ENCODE measurements at places on chromosomes 5 and 9.

DNA sequence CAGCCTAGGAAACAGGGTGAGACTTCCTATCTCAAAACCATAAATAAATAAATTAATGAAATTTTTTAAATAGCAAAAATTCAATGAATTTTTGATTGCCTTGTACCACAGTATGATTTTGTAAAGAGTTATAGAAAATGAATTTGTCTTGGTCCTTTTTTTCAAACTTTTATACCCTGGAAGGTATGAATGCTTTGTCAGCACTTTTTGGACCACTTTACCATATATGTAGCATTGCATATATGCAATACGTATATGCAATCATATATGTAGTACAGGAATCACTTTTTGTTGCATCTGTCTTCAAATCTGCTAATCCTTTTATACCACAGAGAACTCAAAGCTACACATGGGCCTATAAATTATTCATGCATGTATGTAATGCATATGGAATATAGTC is 9.2 kb upstream of the SMIM15 start:
- DNase-seq: no peak

DNA sequence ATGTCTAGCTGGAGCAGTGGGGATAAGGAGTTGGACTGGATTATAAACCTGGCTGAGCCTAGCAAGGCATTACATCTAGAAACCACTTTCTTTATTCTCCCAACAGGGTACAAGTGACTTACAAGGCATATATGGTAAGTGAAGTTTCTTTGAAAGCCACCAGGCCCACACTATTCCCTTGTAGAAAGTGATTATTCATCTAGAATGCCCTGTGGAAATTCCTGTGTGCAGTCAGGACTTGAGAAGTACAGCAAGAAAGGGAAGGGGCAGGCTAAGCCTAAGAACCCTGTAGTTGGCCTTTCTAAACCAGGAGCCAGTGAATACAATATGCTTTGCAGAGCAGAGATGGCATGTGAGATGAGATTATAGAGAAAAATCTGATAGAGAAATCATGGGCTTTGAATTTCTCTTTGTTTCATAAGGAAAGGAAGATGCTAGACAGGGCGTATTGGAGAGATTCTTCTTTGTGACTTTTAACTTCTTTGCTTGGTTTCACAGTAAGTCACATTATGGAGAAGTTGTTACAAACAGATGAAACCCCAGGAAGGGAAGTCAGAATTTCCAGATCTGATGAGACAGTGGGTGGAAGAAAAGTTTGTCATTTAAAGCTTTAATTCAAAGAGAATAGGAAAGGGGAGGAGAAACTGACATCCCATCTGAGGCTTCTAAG is 321.7 kb downstream of the NDUFS4 start:
- DNase-seq: no peak

- DNase-seq: no peak
These were observed 3.0 kb downstream of the CLPTM1L start for GRCh38 chr5:1341863-1342262.

DNA sequence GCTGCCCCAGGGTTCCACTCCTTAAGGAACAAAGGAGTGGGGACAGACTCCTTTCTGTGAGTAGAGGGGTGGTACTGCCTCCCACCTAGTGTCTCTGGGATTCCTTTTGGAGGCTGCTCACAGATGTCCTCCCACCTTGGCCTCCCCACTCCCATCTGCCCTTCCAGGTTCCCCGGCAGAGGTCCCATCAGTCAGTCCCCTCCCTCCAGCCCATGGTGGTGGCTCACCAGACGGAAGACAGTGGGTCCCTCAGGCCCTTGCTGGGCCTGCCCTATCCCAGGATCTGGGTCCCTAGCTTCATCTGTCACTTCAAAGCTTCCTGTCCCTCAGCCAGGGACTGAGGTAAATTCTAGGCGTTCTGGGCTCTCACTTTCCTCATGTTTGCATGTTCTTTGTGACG is 35.6 kb upstream of the NEK6 start:
- DNase-seq: no peak

DNA sequence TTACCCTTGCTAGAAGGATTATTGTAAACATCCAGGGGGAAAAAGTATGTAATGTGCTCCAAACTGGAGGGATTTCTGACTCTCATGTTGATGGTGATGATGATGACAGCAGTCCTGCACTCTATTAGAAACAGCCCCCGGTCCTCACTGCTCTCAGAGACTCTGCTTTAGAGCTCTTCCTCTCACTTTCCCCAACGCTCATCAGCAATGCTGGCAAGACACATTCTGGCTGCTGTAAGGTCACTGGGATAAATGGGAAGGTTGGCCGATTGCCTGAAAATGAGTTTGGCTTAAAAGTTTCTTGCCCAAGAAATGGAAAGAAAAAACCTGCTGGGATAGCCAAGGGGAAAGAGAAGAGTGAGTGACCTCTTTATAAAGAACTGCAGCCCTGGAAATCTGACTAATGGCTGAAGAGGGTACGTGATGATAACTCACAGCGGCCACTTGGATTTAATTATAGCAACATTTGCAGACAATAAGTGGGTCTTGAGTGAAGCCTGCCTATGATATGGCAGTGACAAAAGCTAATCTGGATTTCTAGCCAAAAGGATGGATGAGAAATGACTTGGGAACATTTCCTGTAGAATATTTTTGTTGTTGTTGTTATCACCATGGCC is 235.8 kb downstream of the TMEM38B start:
- DNase-seq: no peak

- DNase-seq: no peak
These were observed 59.4 kb downstream of the ALDH1A1 start for GRCh38 chr9:72893437-72893836.

- no peak for DNase-seq
These were observed 18.2 kb upstream of the WDR38 start for GRCh38 chr9:124835026-124835557.

GRCh38 chr5:94705427-94705826 is 87.0 kb downstream of the SLF1 start:
- no peak for DNase-seq

GRCh38 chr5:119897537-119898370 is 268.4 kb downstream of the FAM170A start:
- no peak for DNase-seq

DNA sequence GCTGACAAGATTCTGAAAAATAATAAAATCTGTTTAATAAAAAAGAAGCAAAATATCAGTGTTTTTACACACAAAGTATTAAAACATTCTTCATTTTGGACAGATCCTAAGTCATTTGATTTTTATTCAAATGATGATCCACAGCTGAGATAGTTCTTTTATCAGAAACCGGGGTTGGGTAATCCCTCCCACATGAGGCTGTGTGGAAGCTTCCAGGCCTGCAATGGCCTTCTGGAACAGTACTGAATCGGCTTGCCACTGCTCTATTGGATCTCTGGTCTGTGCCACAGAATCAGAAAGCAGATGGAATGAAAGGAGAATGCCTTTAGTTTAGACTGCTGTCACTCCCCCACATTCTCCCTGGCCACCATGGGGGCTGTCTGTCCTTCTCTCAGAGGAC is 6.1 kb upstream of the C5orf58 start:
- DNase-seq: no peak

DNA sequence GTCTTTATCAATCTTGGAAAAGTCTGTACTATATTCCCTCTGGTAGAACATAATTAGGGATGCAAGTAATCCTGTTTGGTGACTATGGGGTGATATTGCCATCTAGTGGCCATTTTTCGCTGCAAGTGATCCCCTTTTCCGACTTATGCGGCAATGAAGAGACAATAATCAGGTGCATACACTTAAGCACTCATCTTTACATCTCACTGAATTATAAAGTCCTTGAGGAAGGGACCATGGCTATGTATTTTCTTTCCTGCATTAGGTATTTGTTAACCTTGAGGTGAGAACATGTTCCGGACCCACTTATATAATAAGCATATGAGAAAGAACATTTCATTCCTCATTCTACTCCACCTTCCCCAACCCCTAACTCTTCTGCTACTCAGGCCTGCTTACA is 19.6 kb upstream of the LIX1 start:
- DNase-seq: no peak

DNA sequence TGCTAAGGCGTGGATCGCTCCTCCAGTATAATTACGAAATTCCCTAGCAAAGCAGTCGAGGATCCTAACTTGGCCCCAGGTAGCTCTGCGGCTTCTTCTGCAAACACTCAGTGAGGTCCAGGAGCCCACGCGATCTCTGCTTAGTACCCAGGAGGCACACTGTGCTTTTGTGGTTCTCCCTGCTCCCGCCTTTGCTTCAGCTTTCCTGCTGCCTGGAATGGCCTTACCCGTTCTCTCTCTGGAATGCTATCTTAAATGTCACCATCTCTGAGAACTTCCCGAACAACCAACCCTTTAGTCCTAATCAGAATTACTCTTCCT is 639 bp downstream of the INVS start:
- DNase-seq: no peak

GRCh38 chr5:164277720-164278119 is 772.3 kb downstream of the MAT2B start:
- DNase-seq: no peak

DNA sequence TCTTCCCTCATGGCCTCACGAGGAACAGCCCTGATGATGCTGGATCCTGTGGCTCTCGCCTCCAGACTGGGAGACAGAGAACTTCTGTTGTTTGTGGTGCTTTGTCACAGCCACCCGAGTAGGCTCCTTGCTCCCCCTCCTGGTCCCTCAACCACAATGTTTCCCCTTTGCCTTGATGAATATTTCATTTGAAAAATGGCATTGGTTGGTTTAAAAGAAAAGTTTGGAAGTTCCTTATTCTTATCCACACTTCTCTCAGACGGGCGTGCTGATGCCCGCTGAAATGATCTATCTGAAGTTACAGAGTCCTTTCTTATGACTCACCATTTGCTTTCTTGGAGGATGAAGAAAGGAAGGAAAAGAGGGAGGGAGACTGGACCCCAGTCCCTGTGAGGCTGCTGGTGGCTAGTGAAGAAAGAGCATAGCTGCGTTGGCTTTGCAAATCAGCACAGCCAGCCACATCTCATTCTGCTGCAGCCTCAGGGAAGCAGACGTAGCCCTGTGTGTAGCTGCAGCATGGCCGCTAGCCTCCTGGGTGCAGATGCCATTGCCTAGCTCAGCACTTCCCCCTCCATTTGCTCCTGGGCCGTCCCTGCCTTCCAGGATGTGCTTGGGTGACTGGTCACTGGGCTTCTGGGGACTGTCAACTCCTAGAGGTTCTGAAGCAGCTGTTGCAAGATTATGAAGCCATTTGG is 185.9 kb downstream of the ERCC6L2 start:
- DNase-seq: peak; percentile 53

GRCh38 chr5:159581502-159582249 is 251.4 kb upstream of the IL12B start:
- no peak for DNase-seq

GRCh38 chr9:34571481-34571810 is 18.1 kb downstream of the CNTFR start:
- DNase-seq: no peak

GRCh38 chr9:135978642-135979546 is 17.7 kb upstream of the UBAC1 start:
- peak; percentile 63 for DNase-seq

DNA sequence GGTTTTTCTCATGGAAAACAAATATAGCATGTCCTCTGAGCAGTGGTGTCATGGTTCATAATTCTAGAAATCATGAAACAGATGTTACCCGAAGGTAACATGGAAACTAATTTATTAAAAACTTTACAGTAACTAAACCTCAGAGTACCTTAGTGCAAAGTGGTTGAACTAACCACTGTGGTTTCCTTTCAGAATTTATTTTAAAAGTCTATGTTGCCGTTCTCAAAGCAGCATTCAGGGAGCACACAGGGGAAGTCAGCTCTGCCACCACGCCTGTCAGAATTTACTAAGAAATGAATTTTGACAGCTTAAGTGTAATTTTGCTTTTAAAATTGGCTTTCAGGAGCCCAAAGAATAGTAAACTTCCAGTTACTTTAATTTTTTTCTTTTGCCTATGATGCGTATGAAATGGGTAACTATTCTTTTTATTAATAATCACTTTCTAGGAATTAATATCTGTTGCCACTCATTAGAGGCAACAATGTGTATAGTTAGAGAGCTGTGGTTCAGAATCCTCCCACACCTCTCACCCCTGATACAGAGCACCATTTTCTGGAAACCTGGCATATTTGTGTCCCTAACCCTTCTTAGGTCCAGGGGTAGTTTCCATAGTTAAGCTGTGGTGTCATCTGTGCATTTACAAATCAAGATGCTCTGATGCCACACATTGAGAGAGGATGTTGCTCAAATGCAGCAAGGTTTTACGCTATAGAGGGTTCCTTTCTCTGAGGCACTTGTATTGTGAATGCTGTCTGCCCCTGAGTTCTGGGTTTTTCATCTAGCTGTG is 202.6 kb downstream of the ZSWIM6 start:
- no peak for DNase-seq

DNA sequence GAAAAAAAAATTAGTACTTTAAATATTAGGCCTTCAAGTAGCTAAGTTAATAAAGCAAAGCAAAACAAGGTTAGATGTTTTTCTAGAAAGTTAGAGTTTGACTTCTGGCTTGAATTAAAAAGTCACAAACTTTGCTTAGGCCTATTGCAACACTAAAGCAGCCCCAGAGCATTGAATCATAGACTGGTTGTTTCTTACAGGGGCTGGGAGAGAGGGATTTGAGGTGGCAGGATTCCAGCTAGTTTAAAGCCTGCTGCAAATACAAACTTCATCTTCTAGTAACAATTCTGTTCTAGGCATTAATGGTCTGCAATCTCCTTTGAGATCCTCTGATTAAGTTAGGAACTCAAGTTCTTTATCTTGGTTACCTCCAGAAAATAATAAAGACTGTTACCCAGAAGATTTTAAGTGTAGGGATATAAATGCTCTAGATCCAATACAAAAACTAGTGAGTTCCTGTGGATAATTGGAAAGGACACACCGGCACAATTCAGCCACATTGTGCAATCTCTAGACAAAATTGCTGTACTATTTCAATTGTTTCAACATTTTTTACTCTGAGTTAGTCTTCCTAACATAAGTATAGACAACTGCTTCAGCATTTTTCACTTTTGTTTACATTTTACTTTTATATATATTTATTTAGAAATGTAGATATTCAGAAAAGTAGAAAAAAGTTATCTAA is 12.6 kb downstream of the OR13C5 start:
- no peak for DNase-seq

GRCh38 chr9:126295936-126296600 is 30.6 kb upstream of the MVB12B start:
- DNase-seq: no peak

- no peak for DNase-seq
These were observed 65.5 kb upstream of the HSPB3 start for GRCh38 chr5:54390015-54390414.

DNA sequence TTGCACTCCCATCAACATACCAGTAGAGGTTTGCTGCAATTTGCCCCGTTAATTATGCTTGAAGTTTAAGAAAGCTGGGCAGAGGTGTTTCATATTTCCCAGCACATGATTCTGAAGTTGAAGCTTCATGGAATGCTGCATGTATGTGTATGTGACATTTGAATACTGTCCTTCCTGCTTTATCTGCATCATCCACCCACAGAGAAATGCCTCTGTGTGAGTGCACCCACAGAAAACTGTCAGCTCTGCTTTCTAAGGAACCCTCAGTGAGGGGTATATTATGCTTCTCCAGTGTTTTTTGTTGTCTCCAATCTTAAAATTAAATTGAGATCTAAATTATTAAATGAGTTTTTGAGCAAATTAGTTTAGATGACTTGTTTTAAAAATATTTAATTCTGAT is 358.1 kb upstream of the PIK3R1 start:
- no peak for DNase-seq
